SK-MEL-5 (cell line): ENCODE measurements at places on chromosomes 7 and 10. TPM values are rescaled to one million over a fixed set of nuclear protein-coding genes. Genes with fewer than 3 reads are reported as not detected.

The CPED1 gene
- 4.9 and 6.2 TPM in 2 replicates for total RNA-seq

The MOGAT3 gene
- total RNA-seq = not detected in 2 replicates

The CPN1 gene
- 69.4 and 74.7 TPM in 2 replicates for total RNA-seq

The CDNF gene
- total RNA-seq = 0.74 and 1.7 TPM in 2 replicates

The EPHB6 gene
- 0.48 and 0.59 TPM in 2 replicates for total RNA-seq

The TAS2R41 gene
- not detected in 2 replicates for total RNA-seq

The GPR37 gene
- total RNA-seq = 18.4 and 21.6 TPM in 2 replicates

The PLEKHS1 gene
- not detected in 2 replicates for total RNA-seq

The SVOPL gene
- total RNA-seq = not detected in 2 replicates

The HTR5A gene
- 0.11 TPM in 1 of 2 replicates, not detected in the other for total RNA-seq

The SPDYE8 gene
- not detected in 2 replicates for total RNA-seq

The MYO1G gene
- total RNA-seq = 0.03 and 0.26 TPM in 2 replicates

The HMX3 gene
- total RNA-seq = 0.32 and 1.6 TPM in 2 replicates

The RPEL1 gene
- total RNA-seq = 0.05 TPM in 1 of 2 replicates, not detected in the other

The KCP gene
- total RNA-seq = 0.03 and 0.13 TPM in 2 replicates

The PRPF18 gene
- total RNA-seq = 17.0 and 24.7 TPM in 2 replicates

The ENKUR gene
- 1.5 and 1.8 TPM in 2 replicates for total RNA-seq
